Calu3 (cell line): ENCODE measurements at places on chromosomes 3 and 15. TPM values are rescaled to one million over a fixed set of nuclear protein-coding genes. Genes with fewer than 3 reads are reported as not detected.

GRCh38 chr3:61669668-61670299 is 108.4 kb downstream of the PTPRG start:
- DNase-seq: no peak
- H3K36me3 ChIP-seq: no peaks in the 10 kb centered on the region
- H3K27ac ChIP-seq: no peak overlapping the region
- no peaks in the 10 kb centered on the region for H3K4me1 ChIP-seq

DNA sequence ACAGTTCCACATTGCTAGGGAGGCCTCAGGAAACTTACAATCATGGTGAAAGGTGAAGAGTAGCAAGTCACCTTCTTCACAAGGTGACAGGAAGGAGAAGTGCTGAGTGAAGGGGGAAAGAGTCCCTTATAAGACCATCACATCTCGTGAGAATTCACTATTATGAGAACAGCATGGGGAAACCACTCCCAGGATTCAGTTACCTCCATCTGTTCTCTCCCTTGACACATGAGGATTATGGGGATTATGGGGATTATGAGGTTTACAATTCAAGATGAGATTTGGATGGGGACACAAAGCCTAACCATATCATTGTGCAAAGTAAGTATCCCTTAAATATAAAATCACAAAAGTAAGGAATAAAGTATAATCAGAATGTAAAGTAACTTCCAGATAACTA is 375.9 kb upstream of the NAALADL2 start:
- H3K27me3 ChIP-seq: no peaks in the 10 kb centered on the region
- no peak overlapping the region for H3K27ac ChIP-seq
- DNase-seq: no peak
- no peaks in the 10 kb centered on the region for H3K36me3 ChIP-seq
- no peaks in the 10 kb centered on the region for H3K4me1 ChIP-seq
- no peak overlapping the region for H3K4me3 ChIP-seq

DNA sequence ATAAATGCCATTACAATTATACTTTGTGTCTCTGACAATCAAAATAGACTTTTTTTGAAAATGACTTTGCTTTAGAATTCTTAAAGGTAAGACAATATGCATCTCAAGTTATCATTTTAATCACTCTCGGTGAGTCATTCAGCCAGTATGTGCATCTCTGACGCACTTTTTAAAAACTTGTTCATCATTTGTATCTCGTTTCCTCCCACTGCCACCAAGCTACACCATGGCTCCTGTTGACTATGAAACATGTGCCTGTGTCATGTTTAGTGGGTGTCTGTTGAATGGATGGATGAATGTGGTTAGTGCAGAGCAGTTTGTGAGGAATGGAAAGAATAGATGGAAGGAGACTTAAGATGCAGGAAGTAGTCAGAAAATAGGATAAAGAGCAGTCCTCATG is 68.6 kb downstream of the ARPP21 start:
- DNase-seq: no peak
- no peak overlapping the region for H3K27ac ChIP-seq
- no peak overlapping the region for H3K4me3 ChIP-seq
- no peaks in the 10 kb centered on the region for H3K36me3 ChIP-seq

GRCh38 chr3:142929109-142929508 is 34.4 kb downstream of the PAQR9 start:
- H3K4me3 ChIP-seq: no peak overlapping the region
- H3K36me3 ChIP-seq: no peaks in the 10 kb centered on the region
- H3K4me1 ChIP-seq: no peaks in the 10 kb centered on the region
- H3K27me3 ChIP-seq: no peaks in the 10 kb centered on the region
- no peak overlapping the region for H3K27ac ChIP-seq

- no peak for DNase-seq
- peaks cover 51% of the 10 kb centered on the region for H3K27me3 ChIP-seq
Observed at GRCh38 chr3:139105154-139105702, 60.5 kb upstream of the PRR23C start.

GRCh38 chr3:19013879-19014278 is 134.4 kb upstream of the KCNH8 start:
- H3K4me1 ChIP-seq: no peaks in the 10 kb centered on the region
- no peaks in the 10 kb centered on the region for H3K27me3 ChIP-seq
- H3K4me3 ChIP-seq: no peak overlapping the region
- no peaks in the 10 kb centered on the region for H3K36me3 ChIP-seq
- peak; percentile 29 for DNase-seq
- no peak overlapping the region for H3K27ac ChIP-seq

DNA sequence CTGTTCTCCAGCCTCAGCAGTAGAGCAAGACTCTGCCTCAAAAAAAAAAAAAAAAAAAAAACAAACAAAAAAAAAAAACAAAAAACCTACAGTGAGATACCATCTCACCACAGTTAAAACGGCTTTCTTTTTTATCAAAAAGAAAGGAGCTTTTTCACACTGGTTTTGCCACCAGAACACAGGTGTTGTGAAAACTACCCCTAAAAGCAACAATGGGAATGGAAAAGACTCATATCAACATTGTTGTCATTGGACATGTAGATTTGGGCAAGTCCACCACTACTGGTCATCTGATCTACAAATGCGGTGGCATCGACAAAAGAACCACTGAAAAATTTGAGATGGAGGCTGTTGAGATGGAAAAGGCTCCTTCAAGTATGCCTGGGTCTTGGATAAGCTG is 24.8 kb upstream of the SLC25A38 start:
- H3K36me3 ChIP-seq: no peaks in the 10 kb centered on the region
- peaks cover 19% of the 10 kb centered on the region for H3K4me1 ChIP-seq
- no peak for DNase-seq
- no peak overlapping the region for H3K27ac ChIP-seq

DNA sequence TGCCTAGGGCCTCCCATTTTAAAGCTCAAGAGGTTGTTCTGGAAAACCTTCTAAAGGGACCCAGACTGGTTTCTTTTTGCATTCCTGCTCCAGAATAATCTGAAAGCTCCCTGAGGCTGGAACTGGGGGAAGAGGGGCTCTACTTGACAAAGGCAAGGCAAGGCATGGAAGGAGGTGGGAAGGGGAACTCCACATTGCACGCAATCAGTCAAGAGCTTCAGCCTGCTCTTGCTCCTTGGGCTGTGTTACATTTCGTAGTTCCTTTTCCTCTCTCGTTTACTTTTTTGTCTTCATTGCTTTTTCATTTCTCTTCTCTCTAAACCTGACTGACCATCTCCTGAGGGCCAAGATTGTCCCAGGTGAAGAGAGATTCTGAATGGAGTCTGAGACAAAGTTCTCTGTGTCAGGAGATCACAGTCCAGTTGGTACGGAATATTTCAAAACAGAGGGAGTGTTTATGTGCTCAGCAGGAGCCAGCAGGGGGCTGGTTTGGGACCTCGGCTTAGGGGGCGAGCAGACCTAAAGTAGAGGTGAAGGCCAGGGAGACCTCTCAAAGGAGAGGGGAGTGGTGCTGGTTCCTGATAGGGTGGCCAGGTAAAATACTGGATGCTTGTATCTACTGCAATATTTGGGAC is 6.0 kb upstream of the KCTD6 start:
- peak overlapping the region; percentile 82 for H3K27ac ChIP-seq
- no peaks in the 10 kb centered on the region for H3K27me3 ChIP-seq
- H3K36me3 ChIP-seq: peaks cover 15% of the 10 kb centered on the region
- H3K4me3 ChIP-seq: no peak overlapping the region
- H3K4me1 ChIP-seq: peaks cover 34% of the 10 kb centered on the region
- DNase-seq: no peak

GRCh38 chr3:186669378-186670084 is 3.7 kb downstream of the HRG start:
- peak; percentile 41 for DNase-seq
- H3K36me3 ChIP-seq: peaks cover 6% of the 10 kb centered on the region
- peaks cover 31% of the 10 kb centered on the region for H3K4me1 ChIP-seq
- H3K27ac ChIP-seq: peak overlapping the region; percentile 83
- H3K27me3 ChIP-seq: no peaks in the 10 kb centered on the region

GRCh38 chr3:32303399-32303747 is 64.9 kb downstream of the CMTM8 start:
- DNase-seq: no peak
- no peaks in the 10 kb centered on the region for H3K27me3 ChIP-seq
- H3K36me3 ChIP-seq: no peaks in the 10 kb centered on the region

DNA sequence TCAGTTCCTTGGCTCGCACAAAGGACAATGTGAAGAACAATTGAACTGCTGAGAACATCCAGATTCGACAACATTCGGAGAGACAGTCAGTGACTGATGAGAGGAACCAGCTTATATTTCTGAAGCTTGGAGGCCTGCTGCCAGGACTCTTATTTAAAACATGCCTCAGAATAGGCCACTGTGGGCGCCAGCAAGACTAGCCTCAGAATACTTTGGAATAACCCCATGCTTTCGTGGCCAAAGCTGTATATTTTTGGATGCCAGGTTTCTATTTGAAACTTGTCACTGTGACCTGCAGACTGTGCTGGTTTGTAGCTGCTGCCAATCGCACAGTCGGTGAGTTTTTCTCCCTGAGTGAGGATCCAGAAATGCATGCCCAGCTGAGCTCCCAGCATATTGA is 129.9 kb upstream of the UBE3A start:
- H3K27ac ChIP-seq: no peak overlapping the region
- no peaks in the 10 kb centered on the region for H3K36me3 ChIP-seq
- no peak overlapping the region for H3K4me3 ChIP-seq
- H3K27me3 ChIP-seq: no peaks in the 10 kb centered on the region
- no peaks in the 10 kb centered on the region for H3K4me1 ChIP-seq

The TRH gene
- total RNA-seq: not detected in 2 replicates

The GABRG3 gene
- not detected in 2 replicates for total RNA-seq

The C3orf49 gene
- total RNA-seq: not detected in 2 replicates

The TRPM1 gene
- not detected in 2 replicates for total RNA-seq

The CSK gene
- total RNA-seq: 82.6 and 85.1 TPM in 2 replicates

The CD200R1 gene
- not detected in 2 replicates for total RNA-seq

The XCR1 gene
- total RNA-seq: not detected in 2 replicates

The PLCD1 gene
- 7.8 and 9.8 TPM in 2 replicates for total RNA-seq
